Pulmonary artery endothelial cell (primary cell): ENCODE measurements at places on chromosomes 5 and 9.

- no peak for DNase-seq
Measured at GRCh38 chr5:72392326-72392733, 72.2 kb downstream of the PTCD2 start.

DNA sequence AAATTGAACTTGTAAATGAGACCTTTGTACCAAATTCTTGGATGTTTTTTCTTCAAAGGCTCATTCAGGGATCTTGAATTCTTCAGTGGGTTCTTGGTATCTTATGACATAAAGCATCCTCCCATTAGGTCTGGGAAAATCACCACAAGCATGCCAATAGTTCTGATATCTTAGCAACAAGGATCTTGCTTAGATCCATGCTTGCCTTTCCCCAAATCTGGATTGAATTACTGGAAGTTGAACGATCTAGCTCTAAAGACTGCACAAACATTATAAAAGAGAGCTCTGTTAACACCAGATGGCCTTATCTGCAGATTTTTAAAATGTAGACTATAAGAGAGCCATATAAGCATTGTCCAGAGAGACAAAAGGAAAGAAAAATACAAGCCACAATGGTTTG is 266.3 kb downstream of the RAB3C start:
- no peak for DNase-seq

- DNase-seq: no peak
Measured at GRCh38 chr9:107784235-107784958, 294.8 kb upstream of the KLF4 start.

GRCh38 chr5:174606153-174606552 is 118.2 kb upstream of the MSX2 start:
- DNase-seq: no peak

DNA sequence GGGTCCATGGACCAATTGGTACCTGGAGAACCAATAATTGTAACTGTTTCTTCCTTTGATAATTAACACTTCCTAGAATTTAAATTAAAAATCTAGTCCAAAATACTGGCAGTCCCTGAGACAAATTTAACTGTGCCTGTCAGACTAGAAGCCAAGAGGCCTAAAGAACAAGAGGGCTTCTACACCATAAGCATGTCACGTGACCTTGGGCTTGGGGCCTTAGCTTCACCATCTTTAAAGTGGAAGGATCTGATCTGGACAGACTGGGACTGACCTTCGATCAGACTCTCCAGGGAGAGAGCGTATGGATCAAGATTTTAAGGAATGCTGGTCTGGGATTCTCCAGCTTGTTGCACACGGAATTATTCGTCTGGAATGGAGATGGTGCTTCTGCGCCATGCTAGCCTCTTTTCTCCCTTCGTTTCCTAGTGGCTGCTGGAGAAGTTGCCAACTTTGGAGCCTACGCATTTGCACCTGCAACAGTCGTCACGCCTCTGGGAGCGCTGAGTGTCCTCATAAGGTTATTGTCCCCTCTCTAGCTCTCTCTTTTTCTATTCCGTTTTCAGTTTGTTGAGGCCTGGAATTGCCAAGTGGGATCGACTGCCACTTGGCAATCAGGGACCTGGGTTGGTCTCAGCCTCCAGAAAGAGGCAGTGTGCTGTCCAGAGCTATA is 8.4 kb downstream of the NIPAL4 start:
- no peak for DNase-seq

GRCh38 chr9:97075289-97075985 is 36.5 kb upstream of the CTSV start:
- no peak for DNase-seq
